ENCODE measurements at places on chromosomes 2 and 18. TPM values are rescaled to one million over a fixed set of nuclear protein-coding genes. Genes with fewer than 3 reads are reported as not detected.

The IRS1 gene
- 14.0 TPM for total RNA-seq

- DNase-seq, result no peak
These were observed 54.6 kb upstream of the SPTBN1 start for GRCh38 chr2:54401554-54401953.

- DNase-seq, result no peak
These were observed 57.0 kb downstream of the PRKCE start for GRCh38 chr2:45708501-45708900.

The FZD7 gene
- 34.7 TPM for total RNA-seq

DNA sequence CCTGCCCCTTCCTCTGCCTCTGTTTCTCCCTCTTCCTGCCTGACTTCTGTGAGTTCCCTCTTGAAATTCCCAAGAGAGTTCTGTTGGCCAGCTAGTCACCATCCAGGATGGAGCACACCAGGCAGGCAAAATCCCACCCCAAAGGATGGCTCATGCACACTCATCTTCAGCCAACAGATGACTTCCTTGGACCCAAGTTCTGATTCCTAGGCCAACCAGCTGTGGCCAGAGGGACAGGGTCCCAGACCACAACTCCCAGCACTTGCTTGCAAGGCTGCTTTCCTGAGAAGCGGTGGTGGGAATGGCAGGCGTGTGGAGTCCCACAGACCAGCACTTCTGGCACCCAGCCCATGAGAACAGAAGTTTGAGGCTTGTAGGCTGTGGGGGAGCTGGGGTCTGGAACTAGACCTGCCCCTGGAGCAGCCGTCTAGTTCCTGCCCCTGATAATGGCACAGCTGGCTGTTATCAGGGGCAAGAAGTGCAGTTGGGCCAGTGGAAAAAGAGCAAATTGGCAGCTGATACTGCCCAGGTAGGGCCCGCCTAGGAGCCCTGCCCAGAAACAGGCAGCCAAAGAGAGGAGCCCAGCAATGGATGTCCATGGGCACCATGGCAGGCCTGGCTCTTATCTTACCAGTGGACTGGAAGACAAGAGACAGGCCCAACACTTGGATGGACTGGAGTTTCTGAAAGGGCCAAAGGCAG, 56.7 kb downstream of the CYP26B1 start:
- no peak for DNase-seq

DNA sequence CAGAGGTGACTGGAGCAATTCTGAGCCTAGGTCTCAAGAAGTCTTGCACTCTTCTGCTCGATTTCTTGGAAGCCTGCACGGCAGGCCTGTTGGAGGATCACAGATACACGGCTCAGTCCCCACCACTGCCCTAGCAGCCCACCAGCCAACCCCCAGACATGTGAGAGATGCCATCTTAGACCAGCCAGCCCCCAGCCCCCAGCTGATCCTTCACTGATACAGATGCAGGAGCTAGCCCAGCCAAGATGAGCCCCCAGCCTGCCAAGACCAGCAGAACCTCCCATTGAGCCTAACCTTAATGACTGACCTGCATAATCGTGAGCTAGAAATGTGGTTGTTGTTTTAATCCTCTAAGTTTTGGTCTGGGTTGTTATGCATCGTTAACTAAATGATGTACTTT, 47.5 kb downstream of the INHBB start:
- peak; percentile 36 for DNase-seq

GRCh38 chr2:192002418-192002817, 155.5 kb upstream of the CAVIN2 start:
- DNase-seq, result no peak

- no peak for DNase-seq
These were observed 129.7 kb upstream of the TNP1 start for GRCh38 chr2:216989340-216990129.

GRCh38 chr18:12840382-12840781, 43.7 kb downstream of the PTPN2 start:
- no peak for DNase-seq

The GNLY gene
- total RNA-seq, result 2.3 TPM

- no peak for DNase-seq
These were observed 856.3 kb downstream of the SUCLG1 start for GRCh38 chr2:83602753-83603152.

The GDF7 gene
- total RNA-seq, result 0.94 TPM

- no peak for DNase-seq
These were observed 277.6 kb downstream of the ZEB2 start for GRCh38 chr2:144242311-144242710.

The CCDC178 gene
- total RNA-seq, result 0.27 TPM

GRCh38 chr18:12423820-12424219, 16.1 kb downstream of the PRELID3A start:
- no peak for DNase-seq

GRCh38 chr2:107312240-107312639, 426.3 kb upstream of the ST6GAL2 start:
- DNase-seq, result no peak

The IL36G gene
- total RNA-seq, result not detected

DNA sequence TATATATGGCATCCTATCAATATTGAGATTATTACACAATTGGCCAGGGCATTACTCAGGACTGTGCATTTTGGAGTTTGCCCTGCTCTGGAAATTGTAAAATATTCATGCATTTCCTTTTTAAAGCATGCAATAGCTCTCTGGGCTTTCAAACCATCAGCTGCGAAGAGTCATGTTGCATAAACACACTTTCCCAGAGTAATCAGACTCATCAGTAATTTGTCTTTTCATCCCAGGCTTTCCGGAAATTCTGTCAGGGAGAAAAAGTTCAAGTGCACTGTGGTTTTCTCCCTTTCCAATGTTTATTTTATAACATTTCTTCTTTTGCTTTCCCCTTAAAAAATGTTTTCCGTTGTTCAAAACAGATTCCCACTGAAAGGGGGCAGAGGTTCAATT, 38.9 kb upstream of the FHL2 start:
- no peak for DNase-seq

DNA sequence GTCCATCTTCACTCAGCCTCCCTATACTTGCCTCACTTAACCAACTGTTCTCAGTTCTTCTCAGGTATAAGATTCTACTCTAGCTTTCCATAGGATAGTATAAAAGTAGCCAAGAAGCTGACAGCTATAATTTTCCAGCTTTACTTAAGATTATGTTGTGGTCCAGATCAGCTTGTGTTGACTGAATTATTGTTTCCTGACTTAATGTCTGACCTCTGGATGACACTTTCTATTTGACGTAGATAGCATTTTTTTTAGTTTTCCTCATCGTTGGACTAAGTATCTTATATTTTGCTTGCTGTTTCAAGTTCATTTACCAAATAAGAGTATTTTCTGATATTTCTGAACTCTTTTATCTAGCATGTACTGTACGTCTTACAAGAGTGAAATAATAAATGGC, 1272.5 kb upstream of the CDH2 start:
- no peak for DNase-seq

DNA sequence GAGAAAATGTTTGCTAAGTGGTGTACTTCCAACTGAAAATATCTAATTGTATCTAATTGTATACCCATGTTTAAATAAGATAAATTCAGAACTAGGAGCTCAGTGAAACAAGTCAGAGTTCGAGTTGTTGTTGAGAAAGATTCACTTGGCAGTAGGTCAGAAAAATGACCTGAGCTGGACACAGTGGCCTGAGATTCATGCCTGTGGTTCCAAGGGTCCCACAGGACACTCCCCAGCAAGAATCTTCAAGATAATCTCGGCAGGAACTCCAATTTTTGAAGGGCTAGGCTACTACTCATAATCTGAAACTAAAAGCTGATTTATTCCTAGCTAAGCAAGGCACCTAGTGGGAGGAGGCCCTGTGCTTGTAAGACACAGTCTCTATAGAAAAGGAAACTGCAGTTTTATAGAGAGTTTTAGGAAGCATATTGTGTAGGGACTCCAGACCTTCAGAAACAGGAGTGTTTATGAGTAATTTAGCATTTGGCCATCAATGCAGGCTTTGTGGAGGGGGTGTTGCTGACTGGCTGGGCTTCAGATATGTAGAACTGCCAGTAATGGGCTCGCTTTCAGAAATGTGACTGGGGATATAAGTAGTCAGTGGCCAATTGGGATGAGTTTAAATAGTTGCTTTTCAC, 43.2 kb downstream of the SP140 start:
- no peak for DNase-seq

- DNase-seq, result no peak
These were observed 26.3 kb downstream of the ATP8B1 start for GRCh38 chr18:57776767-57777166.

- DNase-seq, result no peak
These were observed 55.9 kb upstream of the CREB1 start for GRCh38 chr2:207473931-207474235.

DNA sequence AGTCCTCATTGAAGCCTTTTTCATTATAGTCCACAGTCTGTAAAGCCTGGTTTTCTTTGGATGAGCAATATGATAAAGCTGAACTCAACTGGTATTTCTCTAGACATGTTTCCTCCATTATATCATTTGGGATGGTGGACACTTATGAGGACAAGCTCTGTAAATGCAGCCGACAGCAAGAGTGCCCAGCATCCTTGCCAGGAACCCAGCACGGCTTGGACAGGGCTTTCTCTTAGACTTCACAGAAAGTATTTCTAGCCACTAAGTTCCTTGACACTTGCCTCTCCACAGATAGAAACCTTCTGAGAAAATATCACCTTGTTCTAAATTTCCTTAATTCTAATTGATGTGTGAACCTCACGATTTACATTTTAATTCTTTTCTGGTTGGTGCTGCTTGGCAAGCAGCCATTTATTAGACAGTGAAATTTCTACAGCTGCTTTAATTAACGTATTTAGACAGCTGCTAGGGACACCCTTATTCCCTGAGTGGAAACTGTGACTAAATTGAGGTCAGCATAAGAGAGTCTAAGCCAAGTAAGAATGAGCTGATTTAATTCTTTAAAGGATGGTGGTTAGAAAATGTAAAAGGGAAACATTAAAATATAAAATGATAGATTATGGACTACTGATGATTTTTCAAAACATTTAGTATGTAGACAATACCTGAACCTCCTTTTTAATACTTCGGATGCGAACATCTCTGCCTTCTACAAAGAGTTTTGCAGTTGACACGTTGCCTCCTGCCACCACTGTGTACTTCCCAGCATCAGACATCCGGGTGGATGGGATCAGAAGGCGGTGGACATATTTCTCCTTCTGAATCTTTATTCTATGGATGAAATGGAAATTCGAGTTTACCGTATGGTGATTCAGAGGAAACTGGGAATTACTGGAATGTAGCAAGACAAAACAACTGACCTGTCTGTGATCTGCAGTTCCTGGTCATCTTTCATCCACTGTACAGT, 39.8 kb downstream of the TTN start:
- no peak for DNase-seq

DNA sequence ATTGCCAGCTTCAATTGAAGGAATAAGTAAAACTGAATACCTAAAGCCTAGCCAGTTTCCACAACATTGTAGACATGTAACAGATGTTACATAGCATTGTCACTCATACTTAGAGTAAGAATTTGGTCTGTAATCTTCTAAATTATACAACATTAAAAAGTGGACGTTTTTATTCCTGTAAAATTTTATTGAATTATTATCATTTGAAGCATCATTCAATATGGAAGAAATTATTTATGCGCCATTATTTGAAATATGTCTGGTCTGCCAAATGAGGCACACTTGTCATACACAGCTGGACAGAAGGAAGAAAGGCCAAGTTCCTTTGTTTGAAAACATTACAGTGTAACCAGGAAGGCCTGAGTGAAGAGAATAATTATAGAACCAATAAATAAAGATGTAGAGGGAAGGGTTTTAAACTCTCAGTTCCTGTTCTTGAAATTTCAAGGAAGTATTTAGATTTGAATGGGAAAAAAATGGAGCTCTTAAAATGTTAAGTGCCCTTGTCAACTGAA, 575.5 kb downstream of the LRRTM4 start:
- no peak for DNase-seq

The GYPC gene
- 113 TPM for total RNA-seq

The SERPINB7 gene
- total RNA-seq, result not detected

DNA sequence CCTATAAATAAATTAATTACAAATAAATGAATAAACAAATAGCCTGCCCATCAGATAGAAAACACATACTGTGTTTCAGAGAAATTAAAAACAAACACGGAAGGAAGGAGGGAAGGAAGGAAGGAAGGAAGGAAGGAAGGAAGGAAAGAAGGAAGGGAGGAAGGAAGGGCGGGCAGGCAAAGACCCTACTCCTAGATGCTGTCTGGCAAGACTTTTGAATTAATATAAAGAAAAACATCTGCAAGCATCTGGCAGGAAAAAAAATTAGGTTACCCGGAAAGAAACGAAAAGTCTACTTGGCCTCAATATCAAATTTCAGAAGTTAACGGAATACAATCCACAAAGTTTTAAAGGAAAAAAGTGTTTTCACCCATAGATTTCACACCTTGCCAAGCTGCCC, 49.1 kb downstream of the LOXHD1 start:
- no peak for DNase-seq

The GALNT1 gene
- 46.6 TPM for total RNA-seq

The EEF1B2 gene
- total RNA-seq, result 223 TPM

- DNase-seq, result no peak
These were observed 15.3 kb downstream of the SEH1L start for GRCh38 chr18:12963069-12963468.

The OSR1 gene
- 1.4 TPM for total RNA-seq

DNA sequence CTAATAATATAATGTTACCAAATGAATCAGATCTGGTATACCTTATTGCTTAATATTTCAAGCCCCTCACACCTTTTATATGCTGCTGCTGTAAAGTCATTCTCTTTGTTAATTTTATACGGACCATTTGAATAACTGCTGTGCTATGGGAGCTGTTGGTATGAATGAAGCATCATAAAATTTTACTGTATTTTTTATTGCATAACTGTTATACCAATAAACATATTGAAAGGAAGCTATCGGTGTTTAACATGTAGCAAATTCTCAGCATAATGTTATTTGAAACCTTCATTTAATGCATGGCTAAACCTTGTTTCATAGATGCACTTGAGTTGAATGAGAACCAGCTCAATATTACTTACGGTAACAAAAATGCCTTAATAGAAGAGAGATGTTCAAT, 1040.3 kb downstream of the SOCS6 start:
- no peak for DNase-seq

The NMUR1 gene
- total RNA-seq, result 0.22 TPM

DNA sequence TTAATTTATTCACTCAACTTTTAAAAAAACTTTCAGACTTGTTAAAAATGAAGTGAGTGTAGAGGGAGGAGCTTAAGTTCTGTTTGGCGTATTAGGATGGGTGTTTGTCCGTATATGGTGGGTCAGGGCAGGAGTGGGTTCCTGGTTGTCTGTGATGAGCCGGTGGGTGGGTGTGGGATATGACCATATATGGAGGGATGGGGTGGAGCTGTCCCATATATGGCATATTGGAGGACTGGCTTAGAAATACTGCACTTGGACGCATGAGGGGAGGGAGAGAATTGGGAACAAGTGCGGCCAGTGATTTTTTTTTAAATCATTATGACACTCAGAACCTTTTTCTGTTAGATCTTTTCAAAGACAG, 1.5 kb downstream of the KDM3A start:
- DNase-seq, result peak; percentile 90

GRCh38 chr18:8660316-8660715, 45.0 kb upstream of the MTCL1 start:
- no peak for DNase-seq

- DNase-seq, result no peak
These were observed 6.8 kb downstream of the MEIS1 start for GRCh38 chr2:66441581-66442320.

Measured in cardiac septum (tissue), 1 donor.